ENCODE measurements at places on chromosomes 11 and 22.

DNA sequence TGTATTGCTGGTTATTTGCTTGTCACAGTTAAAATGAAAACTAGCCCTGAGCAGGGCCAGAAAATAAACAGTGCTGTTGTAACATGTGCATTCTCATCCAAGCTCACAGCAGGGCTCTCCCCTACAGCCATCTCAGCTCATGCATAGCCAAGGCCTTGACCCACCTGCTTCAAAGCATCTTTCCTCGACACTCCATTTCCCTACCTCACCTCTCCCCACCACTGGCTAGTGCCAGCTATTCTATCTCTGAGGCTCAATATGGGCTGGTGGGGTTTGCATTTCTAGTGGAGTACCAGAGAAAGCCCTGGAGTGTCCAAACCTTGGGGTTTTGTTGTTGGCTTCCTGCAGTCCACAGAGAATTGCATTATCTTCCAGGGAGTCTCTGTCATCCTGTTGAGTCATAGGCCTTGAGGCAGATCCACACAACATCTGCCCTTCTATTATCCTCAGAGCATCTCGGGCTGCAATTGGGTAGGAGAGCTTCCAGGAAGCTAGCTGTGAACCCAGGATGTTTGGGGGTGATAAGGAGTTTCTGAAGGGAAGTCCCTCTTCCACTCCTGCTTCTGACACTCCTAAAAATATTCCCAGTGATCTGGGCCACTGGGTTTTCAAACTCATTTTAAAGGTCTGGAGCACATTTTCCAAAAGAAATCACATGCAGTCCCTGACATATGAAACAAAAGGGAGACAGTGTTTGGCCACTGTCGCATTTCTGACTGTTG, 36.1 kb upstream of the AMOTL1 start:
- no peak for DNase-seq

GRCh38 chr22:43789452-43789851, 22.7 kb downstream of the EFCAB6 start:
- no peak for DNase-seq

DNA sequence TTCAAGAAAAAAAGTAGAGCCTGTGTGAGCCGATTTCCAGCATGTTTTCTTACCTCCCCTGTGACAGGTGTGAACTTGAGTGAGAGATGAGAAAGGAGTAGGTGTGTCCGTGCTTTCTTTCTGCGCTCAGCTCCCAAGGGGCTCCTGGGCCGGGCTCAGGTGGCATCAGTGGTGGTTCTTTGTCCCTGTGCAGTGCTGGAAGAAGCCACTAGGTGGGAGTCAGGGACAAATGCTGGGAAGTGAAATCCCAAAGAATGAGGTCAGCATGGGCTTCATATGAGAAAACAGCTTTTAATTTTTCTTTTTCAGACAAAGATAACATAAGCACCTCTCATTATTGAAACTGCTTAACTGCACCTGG, 57.8 kb downstream of the PPFIBP2 start:
- DNase-seq = peak; percentile 74

GRCh38 chr11:40186437-40187263, 1272.8 kb downstream of the LRRC4C start:
- no peak for DNase-seq

DNA sequence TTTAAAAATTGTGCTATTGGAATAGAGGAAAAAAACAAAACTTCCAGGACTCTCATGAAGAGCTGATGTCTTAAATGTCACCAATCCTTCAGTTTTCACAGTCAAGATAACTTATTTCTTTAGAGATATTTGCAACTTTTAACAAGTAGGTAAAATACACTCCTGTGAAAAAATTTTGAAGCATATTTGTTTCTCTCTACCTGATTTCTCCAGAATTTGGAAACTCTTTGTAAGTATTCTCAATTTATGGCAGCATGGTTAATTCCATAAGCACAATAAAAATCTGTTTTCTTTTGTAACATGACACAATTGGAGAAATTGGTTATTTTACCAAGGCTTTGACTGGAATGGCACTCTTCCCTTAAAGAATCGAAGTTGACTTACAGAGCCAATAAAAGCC, 4.1 kb downstream of the CASP4 start:
- no peak for DNase-seq

- no peak for DNase-seq
Measured at GRCh38 chr22:27088026-27088425, 430.6 kb downstream of the MIAT start.

GRCh38 chr11:11265320-11265719, 87.7 kb downstream of the CSNK2A3 start:
- DNase-seq = no peak

DNA sequence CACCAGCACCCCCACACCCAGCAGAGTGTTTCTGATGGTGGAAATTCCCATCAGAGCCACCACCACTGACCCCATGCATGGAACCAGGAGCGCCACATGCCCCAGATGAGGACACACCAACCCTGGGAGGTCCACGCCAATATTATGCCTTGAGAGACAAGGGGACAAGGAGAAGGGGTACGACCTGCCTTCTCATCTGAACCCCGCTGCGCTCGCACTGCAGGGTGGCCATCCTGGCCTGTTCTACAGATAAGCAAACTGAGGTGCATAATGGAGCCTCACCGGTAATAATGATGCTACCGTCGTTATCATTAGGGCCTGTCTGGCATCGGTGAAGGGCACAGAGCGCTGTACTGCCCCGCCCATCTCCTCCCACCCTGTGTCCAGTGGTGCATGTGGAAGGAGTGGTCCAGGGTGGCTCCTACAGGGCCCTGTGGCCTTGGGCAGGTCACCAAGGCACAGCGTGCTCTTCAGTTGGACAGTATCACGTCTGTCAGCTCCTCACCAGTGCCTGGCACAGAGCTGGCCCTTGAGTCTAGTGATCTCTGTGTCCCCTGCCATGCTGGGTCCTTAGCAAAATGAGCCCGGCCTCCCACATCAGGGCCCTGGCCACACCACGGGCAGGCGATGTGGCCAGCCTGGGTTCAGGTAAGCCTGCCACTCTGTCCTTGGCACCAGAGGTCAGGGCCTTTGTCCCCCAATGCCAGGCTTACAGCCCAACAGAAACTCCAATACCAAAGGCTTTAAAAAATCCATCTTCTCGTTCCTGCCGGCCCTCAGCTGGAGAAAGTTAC, 92.2 kb downstream of the PHF21B start:
- peak; percentile 33 for DNase-seq

GRCh38 chr11:45661439-45662055, 3.9 kb downstream of the CHST1 start:
- no peak for DNase-seq

DNA sequence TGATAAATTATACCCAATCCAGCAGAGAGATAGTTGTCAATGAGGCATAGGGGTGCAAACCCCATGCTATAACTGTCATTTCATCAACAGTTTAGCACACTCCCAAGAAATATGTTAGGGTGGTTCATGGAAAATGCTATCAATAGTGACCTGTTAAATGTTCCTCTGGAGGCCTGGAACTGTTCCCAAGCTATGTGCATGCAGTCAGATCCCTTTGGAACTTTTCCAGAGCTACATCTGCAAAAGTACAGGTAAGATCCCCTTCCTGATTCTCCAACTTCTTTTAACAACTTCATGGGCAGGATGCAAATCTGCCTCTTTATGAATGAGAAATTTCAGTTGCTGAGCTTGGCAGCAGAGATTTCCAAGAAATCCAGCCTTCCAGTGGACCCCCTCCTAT, 27.2 kb downstream of the ABTB2 start:
- no peak for DNase-seq

- no peak for DNase-seq
Measured at GRCh38 chr11:47857892-47858543, 9.9 kb upstream of the NUP160 start.

DNA sequence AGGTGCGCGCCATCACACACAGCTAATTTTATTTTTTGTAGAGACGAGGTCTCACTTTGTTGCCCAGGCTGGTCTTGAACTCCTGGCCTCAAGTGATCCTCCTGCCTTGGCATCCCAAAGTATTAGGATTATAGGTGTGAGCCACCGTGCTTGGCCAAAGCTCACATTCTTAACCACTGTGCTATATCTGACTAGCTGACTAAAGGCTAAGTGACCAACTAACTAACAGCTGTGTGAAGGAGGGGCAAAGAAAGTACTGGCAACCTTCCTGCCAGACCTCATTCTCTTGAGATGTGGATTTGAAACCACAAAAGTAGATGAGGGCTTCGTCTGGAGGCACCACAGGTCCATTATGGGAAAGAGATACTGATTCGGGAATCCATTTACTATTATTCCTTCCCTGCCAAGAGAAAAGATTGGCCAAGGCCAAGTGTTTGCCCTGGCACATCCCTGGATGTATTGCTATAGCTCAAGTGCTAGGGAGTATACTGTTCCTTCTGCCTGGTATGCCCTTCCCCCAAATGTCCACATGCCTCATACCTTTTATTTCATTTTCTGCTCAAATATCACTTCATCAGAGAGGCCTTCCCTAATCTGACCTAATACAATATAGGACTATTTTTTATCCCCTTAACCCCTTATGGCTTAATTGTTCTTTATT, 52.7 kb upstream of the RRM1 start:
- no peak for DNase-seq

DNA sequence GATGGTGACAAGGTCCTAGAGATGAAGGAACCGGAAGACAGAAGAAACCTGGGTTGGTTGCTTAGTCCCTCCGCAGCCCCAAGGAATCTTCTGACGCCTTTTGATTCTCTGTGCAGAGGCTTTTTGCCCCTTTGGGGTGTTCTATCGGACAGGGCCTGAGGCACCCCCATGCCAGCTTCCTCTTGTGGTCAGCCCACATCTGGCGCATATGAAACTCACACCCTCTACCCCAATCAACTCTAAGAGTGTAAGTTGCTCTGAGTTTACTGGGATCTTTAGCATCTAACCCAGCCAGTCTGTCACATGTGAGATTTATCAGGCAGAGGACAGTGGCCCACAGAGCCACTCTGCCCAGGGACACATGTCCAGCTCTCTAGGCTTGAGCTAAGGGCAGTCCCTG, 17.4 kb downstream of the RASD2 start:
- DNase-seq = no peak

- DNase-seq = no peak
Measured at GRCh38 chr11:81380395-81380794, 1353.3 kb downstream of the FAM181B start.

DNA sequence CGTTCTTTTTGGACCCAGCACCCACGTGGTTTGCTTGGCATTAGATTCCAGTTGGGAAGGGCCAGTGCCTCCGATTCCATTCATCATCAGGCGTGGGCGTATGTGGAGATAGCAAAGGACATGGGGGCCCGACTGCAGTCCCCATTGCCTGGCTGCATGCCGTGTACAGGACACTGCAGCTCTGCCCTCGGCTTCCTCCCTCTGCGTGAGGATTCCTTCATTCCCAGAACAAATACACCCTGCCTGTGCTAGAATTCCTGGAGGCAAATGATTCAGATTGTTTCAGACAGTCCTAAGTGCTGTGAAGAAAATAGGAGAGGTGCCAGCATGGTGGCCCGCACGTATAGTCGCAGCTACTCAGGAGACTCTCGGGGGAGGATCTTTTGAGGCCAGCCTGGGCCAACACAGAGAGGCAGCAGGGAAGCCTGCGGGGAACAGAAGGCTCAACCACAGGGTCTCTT, 15.4 kb downstream of the DERL3 start:
- DNase-seq = peak; percentile 31

DNA sequence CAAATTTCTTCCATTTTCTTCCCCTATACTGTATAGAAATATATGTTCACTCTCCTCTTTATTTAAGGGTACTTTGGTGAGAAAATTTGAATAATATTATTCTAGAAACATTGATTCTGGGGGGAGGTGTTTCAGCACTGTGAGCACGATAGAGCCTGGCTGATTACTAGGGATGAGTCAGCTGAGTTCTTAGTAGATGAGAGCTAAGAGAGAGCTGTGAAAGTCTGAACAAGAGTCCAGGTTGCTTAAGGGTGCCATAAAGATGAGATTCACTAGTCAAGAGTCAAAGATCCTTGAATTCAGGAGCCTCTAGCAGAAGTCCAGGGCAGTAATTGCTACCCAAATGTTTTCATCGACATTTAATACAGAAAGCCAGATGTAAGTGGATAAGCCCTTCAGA, 756.6 kb upstream of the API5 start:
- DNase-seq = no peak

DNA sequence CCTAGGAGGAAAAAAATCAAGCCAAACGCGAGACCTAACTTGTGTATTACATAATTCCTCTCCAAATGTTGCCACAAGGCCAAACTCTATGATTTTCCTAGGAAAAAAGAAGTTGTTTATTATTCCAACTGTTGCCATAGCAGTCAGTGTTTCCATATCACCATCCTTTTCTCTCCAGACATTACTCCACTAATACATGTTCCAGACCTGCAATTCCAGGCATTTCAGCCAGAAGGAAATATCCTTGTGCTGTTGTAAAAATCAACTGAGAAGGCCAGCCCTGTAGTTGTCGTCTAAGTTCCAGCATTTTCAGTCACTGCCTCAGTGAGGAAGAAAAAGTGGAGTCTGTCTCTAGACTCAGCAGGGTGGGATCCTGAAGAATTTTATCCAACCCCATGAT, 33.1 kb upstream of the PAMR1 start:
- DNase-seq = no peak
